CD14-positive monocyte (primary cell): ENCODE measurements at places on chromosomes 2 and 18.

DNA sequence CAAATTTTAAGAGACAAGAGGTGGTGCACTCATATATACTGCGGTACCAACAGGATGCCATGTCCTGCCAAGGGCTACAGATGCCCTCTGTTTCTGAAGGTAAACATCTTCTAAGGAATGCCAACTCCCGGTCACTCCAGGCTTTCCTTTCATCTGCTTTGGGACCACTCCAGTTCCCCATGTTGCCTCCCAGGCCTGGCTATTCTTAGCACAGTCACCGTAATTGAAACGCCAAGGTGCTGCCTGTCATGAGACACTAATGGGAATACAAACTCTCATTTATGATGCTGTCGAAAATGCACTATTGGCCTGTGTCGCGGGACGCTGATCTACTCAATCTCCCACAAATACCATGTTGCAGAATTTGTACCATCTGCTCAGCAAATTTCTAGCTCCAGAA, 79.6 kb downstream of the KLF7 start:
- DNase-seq, result no peak

DNA sequence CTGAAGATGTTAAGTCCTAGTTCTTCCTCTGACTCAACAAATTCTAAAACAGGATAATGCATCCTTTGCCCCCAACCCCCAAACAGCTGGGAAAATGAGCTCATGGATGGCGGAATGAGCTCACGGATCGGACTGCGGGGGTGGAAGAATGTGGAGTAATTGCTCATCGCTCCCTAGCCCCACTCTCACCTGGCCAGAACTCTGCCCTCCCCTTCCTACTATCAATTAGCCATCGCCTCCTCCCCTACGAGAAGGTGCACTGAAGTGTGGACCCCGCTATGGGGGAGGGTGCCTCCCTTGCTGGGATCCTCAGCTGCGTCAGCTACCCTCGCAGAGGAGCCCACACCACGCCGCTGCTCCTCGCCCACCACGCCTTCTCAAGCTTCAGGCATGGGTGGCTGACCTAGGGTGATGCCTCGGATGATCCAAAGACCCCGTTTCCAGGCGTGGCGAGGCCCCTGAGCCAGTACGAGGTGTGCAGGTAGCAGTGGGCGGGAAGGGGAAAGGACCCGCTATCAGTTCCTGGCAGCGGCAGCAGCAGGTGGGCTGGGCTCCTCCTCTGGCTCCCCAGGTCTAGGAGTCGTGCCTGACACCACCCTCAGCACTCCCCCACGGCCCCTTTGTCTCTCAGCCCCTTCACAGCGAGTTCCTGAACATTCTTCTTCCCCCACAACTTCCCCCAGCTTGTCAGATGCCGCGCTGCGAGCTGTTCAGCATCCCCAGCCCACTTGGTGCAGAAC, 82.1 kb upstream of the POMC start:
- no peak for DNase-seq

- no peak for DNase-seq
Measured at GRCh38 chr2:238151628-238152235, 7.0 kb upstream of the ERFE start.

DNA sequence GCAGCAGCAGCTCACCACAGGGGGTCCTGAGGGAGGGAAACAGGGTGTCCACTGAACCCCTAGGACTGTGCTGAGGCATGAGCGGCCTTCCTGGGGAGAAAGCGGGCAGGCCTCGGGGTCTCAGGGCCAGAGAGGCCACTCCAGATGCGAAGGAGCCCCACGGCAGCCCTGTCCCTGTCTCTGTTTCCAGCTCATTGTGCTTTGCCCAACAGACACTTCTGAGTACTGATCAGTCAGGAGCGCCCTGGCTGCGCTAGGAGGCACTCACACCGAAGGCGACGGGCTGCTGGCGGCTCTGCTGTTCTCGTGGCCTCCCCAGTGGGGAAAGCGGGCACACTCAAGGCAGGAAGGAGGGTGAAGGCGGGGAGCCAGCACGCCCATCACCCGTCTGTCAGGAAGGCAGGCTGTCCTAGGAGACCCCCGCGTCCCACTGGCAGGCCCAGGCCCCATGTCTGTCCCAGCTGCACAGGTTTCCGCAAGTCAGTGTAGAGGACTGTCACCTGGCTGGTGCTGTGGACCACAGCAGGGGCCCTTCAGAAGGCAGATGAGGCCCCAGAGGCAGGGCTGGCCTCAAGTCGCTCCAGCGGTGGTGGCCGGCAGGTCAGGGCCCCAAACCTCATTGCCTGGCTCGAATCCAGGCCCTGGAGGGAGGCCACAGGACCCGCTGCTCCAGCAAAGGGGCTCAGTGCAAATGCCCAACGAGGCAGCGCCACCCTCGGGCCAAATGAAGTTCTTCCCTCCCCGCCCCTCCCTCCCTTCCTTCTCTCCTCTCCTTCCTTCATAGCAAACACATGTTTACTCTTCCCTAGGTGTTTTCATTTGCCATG, 6.8 kb downstream of the ESPNL start:
- peak; percentile 17 for DNase-seq

GRCh38 chr2:196677404-196677803, 37.9 kb downstream of the CCDC150 start:
- no peak for DNase-seq
